ENCODE measurements at places on chromosomes 7 and 10. TPM values are rescaled to one million over a fixed set of nuclear protein-coding genes. Genes with fewer than 3 reads are reported as not detected.

Gene CRTAC1
- not detected for total RNA-seq

Gene LRRC17
- total RNA-seq, result not detected

Gene ENKUR
- total RNA-seq, result not detected

Gene HIPK2
- 20.2 TPM for total RNA-seq

Gene IKZF1
- 374 TPM for total RNA-seq

Gene ANK3
- 10.6 TPM for total RNA-seq

Gene VIPR2
- not detected for total RNA-seq

Gene PPA1
- total RNA-seq, result 157 TPM

Gene TEX47
- not detected for total RNA-seq

Gene ATG9B
- 3.4 TPM for total RNA-seq

Gene WNT8B
- total RNA-seq, result not detected

Gene TSPAN12
- not detected for total RNA-seq

GRCh38 chr7:158559356-158559755 lies 28.3 kb downstream of the PTPRN2 start:
- H3K4me1 ChIP-seq, result no peaks in the 10 kb centered on the region
- no peak overlapping the region for H3K27ac ChIP-seq
- no peak overlapping the region for H3K4me3 ChIP-seq
- no peaks in the 10 kb centered on the region for H3K36me3 ChIP-seq

DNA sequence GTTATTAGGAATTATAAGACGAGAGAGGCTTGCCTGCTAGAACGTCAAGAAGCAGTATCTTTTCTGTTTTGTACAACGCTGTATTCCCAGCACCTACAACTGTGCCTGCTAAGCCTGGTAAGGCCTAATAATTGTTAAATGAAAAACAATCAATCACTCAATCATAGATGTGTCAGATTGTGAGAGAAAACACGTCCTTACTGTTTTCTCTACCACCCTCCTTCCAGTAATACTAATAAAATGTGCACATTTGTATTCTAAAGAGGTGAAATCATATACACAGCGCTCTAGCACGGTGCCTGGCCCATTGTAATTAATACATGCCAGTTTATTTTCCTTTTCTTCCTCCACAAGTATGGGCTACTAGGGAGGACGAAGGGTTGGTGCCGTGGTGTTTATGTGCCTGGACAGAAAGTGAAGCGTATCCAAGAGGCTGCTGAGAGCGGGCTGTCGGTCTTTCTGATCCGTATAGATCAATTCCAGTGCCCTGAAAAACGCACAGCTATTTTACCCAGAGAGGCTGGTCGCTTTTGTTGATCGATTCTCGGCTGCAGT lies 1.5 kb upstream of the AUTS2 start:
- no peak for DNase-seq
- peaks cover 9% of the 10 kb centered on the region for H3K4me1 ChIP-seq
- H3K4me3 ChIP-seq, result peak overlapping the region; percentile 36

GRCh38 chr7:128807191-128807590 lies 15.4 kb downstream of the CCDC136 start:
- H3K36me3 ChIP-seq, result no peaks in the 10 kb centered on the region
- no peak overlapping the region for H3K4me3 ChIP-seq
- no peaks in the 10 kb centered on the region for H3K27me3 ChIP-seq

- no peak overlapping the region for H3K4me3 ChIP-seq
- H3K27me3 ChIP-seq, result no peaks in the 10 kb centered on the region
- no peak for DNase-seq
- H3K36me3 ChIP-seq, result peaks cover 44% of the 10 kb centered on the region
- H3K27ac ChIP-seq, result no peak overlapping the region
These were observed 345.7 kb upstream of the KLF6 start for GRCh38 chr10:4130685-4131084.

- H3K27ac ChIP-seq, result no peak overlapping the region
- H3K36me3 ChIP-seq, result no peaks in the 10 kb centered on the region
- no peaks in the 10 kb centered on the region for H3K4me1 ChIP-seq
- no peak for DNase-seq
These were observed 44.4 kb upstream of the GAD2 start for GRCh38 chr10:26172131-26172530.

GRCh38 chr7:44438816-44439215 lies 51.6 kb downstream of the NUDCD3 start:
- no peak for DNase-seq
- no peaks in the 10 kb centered on the region for H3K27me3 ChIP-seq
- no peak overlapping the region for H3K4me3 ChIP-seq
- peaks cover 15% of the 10 kb centered on the region for H3K36me3 ChIP-seq
- H3K27ac ChIP-seq, result no peak overlapping the region
- H3K4me1 ChIP-seq, result peaks cover 19% of the 10 kb centered on the region

DNA sequence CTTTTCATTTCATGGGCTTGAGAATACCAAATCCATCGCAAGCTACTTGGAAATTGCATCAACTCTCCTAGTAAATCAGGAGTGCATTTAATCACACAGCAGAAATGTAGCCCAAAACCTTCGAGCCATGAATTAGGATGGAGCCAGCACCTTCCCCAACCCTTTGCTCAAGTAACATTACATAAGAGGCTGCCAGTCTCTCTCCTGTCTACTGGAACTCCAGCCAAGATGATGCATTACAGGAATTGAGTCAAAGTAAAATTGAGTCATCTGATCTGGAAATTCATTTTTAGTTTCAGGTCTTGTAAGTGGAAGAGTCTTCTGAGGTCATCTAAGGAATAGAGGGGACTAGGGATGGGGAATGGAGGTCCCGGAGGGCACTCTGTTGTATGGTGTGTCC lies 69.7 kb upstream of the FHIP2A start:
- no peaks in the 10 kb centered on the region for H3K4me1 ChIP-seq
- peaks cover 16% of the 10 kb centered on the region for H3K27me3 ChIP-seq
- no peaks in the 10 kb centered on the region for H3K36me3 ChIP-seq
- H3K4me3 ChIP-seq, result no peak overlapping the region

DNA sequence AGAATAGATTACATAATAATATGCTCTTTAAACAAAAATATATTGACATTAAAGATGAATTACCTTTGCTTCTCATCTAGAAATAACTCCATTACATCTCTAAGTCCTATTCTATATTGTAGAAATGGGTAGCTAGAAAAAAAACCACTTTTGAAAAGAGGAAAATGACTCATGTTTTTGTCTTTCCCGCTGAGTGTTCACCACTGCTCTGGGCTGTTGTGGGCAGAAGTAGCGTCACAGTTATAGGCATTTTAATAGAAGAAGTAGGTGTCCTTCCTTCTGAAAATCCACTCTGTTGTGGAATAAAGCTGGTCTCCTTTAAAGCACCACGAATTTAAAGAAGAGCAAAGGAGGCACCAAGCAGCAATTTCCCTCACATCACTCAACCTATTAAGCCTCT lies 117.6 kb upstream of the NFE2L3 start:
- no peaks in the 10 kb centered on the region for H3K36me3 ChIP-seq
- no peak overlapping the region for H3K27ac ChIP-seq
- H3K4me1 ChIP-seq, result peaks cover 5% of the 10 kb centered on the region
- DNase-seq, result no peak
- no peak overlapping the region for H3K4me3 ChIP-seq
- peaks cover 37% of the 10 kb centered on the region for H3K27me3 ChIP-seq

DNA sequence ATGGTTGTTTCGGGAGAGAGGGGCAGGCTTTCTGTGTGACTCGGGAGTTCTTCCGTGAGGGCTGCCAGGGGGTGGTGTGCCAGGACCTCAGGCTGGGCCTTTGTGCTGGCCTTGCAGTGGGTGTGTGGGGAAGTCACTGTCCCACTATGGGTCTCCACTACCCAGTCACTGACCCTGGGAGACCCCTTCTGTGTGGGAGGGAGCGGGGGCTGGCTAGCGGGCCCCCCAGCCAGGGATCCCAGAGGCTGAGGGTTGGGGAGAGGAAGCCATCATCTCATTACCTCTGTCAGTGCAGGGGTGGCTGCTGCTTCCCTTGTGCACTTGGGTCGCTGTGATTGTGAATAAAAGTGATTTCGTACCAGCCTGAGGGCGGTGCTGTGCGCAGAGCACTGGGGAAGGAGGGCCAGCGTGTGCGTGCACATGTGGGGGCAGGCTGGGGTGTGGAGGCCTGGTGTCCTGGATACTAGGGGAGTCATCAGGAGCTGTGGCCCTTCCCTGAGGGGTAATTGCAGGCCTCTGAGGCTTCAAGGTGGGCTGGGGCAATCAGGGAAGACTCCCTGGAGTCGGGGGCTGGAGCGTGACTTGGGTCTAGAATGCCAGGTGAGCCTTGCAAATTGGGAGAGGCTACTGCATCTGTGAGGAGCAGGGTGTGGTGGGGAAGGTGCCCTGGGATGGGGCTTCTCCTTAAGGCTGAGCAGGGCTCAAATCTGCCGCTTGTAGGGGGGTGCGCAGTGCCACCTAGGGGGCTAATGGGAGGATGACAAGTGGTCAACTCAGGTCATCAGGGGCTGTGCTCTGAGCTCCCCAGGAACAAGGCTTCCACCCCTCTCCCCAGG lies 98.9 kb downstream of the NEURL1 start:
- DNase-seq, result peak; percentile 65
- H3K4me3 ChIP-seq, result no peak overlapping the region
- no peaks in the 10 kb centered on the region for H3K36me3 ChIP-seq
- no peak overlapping the region for H3K27ac ChIP-seq
- no peaks in the 10 kb centered on the region for H3K27me3 ChIP-seq
- peaks cover 2% of the 10 kb centered on the region for H3K4me1 ChIP-seq

DNA sequence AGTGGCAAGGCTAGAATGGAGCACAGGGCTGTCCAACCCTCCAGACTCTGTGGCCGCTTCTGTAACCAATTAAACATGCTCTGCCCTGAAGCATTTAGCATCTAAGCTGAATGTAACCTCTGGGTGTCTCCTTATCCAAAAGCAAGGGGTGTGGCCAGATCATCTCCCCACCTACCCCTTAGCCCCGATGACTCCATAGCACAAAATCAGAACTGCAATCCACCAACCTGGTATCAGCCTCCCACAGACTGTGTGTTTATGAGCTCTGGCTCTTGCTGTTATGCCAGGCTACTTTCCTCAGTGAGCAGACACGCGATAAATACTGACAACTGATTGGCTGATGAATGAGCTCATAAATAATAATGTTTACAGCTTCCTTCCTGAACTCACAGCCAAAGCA lies 3.2 kb downstream of the FRMD4A start:
- no peak overlapping the region for H3K4me3 ChIP-seq
- no peaks in the 10 kb centered on the region for H3K36me3 ChIP-seq
- DNase-seq, result no peak
- no peaks in the 10 kb centered on the region for H3K4me1 ChIP-seq
- peaks cover 31% of the 10 kb centered on the region for H3K27me3 ChIP-seq

DNA sequence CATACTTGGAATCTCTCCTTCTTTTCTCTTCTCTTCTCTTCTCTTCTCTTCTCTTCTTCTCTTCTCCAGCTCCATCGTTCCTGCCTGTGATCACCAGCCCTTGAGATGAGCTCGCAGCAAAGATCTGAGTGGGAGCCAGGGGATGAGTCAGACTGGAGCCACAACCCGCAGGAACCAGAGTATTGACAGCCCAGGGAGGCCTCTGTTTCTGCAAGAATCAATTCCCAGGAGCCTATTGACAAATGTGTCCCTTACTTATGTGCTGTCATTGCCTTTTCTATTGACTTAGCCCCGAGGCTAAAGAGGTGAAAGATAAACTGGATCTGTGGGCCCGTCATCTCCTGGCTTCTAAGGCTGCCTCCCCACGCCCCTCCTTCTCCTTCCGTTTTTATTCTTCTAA lies 13.1 kb upstream of the HABP2 start:
- no peak overlapping the region for H3K27ac ChIP-seq
- H3K4me1 ChIP-seq, result peaks cover 16% of the 10 kb centered on the region
- DNase-seq, result no peak
- no peak overlapping the region for H3K4me3 ChIP-seq
- H3K36me3 ChIP-seq, result no peaks in the 10 kb centered on the region

GRCh38 chr7:19362099-19362498 lies 216.9 kb upstream of the FERD3L start:
- no peak overlapping the region for H3K27ac ChIP-seq
- H3K36me3 ChIP-seq, result no peaks in the 10 kb centered on the region
- H3K4me3 ChIP-seq, result no peak overlapping the region
- no peak for DNase-seq
- no peaks in the 10 kb centered on the region for H3K4me1 ChIP-seq

GRCh38 chr7:25626451-25627131 lies 398.3 kb upstream of the NPVF start:
- no peak for DNase-seq
- no peak overlapping the region for H3K4me3 ChIP-seq
- no peak overlapping the region for H3K27ac ChIP-seq
- no peaks in the 10 kb centered on the region for H3K36me3 ChIP-seq

DNA sequence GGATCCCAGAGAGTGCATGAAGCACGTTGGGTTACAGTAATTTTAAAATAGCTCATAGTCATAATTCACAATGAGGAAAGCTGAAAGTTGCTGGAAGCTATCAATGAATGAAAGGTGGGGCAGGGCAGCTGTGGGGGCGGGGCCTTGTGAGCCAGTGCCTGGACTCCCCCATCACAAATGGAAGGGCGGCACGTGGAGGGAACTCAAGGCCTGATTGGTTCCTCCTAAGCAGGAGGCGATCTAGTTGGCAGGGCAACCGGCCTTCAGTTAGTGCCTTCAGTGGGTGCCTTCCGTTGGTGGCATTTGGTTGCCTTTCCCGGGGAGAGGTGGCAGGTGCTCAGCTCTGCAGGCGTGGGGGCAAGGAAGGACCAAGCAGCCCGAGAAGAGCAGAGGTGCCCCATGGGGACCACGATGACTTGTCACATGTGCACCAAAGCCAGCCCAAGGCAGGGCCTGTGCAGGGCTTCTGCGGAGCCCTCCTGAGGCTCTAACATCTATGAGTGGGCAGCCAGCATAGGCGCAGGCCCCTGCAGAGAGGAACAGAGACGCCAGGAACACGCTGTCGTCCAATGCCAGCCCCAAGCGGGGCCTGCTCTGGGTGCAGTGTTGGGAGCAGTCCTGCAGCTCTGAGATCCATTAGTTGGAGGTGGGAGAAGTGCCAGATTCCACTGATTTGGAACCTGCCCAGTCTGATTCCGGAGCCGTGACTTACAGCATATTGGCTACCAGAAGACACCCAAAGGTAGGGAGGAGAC lies 59.8 kb upstream of the PDSS1 start:
- DNase-seq, result no peak
- H3K27me3 ChIP-seq, result peaks cover 6% of the 10 kb centered on the region
- H3K27ac ChIP-seq, result no peak overlapping the region
- no peaks in the 10 kb centered on the region for H3K4me1 ChIP-seq

- H3K27ac ChIP-seq, result no peak overlapping the region
- no peak for DNase-seq
- no peak overlapping the region for H3K4me3 ChIP-seq
- peaks cover 7% of the 10 kb centered on the region for H3K36me3 ChIP-seq
These were observed 97.5 kb downstream of the UBE2H start for GRCh38 chr7:129855234-129855673.

DNA sequence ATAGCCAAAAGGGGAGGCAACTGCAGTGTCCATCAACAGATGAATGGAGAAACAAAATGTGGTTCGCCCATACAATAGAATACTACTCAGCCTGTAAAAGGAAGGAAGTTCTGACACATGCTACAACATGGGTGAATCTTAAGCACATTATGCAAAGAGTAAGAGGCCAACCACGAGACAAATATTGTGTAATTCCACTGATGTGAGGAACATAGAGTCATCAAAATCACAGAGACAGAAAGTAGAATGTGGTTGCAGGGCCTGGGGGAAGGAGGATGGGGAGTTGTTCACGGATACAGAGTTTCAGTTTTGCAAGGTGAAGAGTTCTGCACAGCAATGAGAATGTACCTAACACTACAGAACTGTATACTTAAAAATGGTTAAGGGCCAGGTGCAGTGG lies 13.7 kb upstream of the C10orf71 start:
- H3K27me3 ChIP-seq, result peaks cover 11% of the 10 kb centered on the region
- peak; percentile 40 for DNase-seq
- no peaks in the 10 kb centered on the region for H3K36me3 ChIP-seq
- H3K4me3 ChIP-seq, result no peak overlapping the region
